ENCODE measurements at places on chromosomes 2 and 18.

GRCh38 chr2:25021791-25022362 lies 20.0 kb upstream of the EFR3B start:
- DNase-seq, result no peak

- peak; percentile 7 for DNase-seq
Measured at GRCh38 chr18:45621061-45621511, 5.8 kb downstream of the SLC14A2 start.

- DNase-seq, result no peak
Measured at GRCh38 chr2:218954541-218955300, 4.7 kb upstream of the CDK5R2 start.

DNA sequence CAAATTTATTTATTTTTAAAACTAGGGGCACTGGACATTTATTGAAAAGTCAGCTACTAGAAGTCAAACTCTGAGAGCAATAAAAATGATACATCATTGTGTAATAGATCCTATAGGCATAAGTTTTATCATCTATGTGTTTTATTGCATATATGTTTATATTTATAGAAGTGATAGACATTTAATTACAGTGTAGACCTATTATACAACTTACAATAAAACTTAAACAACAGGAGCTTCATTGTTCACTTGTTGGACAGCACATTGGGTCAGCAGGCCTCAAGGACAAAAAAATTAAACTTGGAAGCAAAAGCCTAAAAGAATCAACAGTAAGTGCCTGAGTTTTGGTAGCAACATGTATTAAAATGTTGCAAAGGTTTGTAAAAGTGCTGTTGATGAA lies 15.0 kb upstream of the ACTR2 start:
- DNase-seq, result no peak

- DNase-seq, result no peak
Measured at GRCh38 chr2:34307636-34308035, 708.5 kb upstream of the FAM98A start.

GRCh38 chr2:201879996-201880395 lies 73.7 kb downstream of the CDK15 start:
- no peak for DNase-seq

DNA sequence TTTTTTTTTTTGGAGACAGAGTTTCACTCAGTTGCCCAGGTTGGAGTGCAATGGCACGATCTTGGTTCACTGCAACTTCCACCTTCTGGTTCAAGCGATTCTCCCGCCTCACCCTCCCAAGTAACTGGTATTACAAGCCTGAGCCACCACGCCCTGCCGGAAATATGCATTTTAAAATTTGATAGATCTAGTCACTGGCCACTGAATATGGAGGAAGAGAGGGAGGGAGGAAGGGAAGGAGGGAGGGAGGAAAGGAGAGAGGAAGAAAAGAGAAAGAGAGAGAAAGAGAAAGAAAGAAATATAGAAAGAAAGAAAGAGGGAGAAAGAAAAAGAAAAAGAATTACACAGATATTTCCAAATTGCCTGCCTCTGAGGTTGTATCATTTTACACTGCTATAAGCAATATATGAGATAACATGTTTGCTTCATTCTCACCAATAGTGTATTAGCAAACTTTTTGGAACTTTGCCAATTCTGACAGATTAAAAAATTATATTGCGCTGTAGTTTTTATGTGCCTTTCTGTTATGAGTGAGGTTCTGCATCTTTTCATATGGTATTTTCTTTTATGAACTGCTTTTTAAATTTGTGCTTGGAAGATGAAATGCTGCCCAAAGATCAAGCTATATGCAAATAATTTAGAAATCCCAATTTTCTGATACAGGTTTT lies 161.2 kb upstream of the MAP3K20 start:
- no peak for DNase-seq

DNA sequence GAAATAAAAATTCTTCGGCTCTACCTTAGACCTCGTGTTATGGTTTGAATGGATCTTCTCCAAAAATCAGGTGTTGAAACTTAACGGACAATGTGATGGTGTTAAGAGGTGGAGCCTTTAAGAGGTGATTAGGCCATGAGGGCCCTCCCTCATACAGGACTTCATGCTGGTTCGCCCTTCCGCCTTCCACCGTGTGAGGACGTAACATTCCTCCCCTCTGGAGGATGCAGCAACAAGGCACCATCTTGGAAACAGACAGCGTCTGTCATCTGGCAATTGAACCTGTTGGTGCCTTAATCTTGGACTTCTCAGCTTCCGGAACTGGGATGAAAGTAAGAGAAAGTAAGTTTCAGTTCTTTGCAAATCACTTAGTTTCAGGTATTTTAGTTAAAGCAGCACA lies 126.3 kb upstream of the SPRED2 start:
- no peak for DNase-seq

DNA sequence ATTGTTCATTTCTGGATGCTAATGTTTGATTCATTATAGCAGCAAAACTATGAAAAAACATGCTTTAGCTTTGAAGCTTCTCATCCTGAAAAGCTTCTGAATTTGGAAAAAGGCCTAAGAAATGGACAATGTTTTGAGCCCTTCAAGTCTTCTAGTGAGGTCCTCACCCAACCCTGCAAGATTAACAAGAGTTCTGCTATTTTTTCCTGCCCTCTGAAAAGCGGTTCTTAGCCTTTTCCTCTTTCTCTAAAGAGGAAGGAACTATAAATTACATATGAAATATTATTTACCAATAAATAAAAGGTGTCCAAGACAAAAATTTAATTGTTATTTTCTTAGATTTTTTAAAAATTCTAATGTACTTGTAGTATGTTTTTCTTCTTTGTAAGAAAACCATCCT lies 19.9 kb upstream of the CDH19 start:
- DNase-seq, result no peak

GRCh38 chr2:190615555-190616200 lies 33.2 kb upstream of the NAB1 start:
- DNase-seq, result no peak

DNA sequence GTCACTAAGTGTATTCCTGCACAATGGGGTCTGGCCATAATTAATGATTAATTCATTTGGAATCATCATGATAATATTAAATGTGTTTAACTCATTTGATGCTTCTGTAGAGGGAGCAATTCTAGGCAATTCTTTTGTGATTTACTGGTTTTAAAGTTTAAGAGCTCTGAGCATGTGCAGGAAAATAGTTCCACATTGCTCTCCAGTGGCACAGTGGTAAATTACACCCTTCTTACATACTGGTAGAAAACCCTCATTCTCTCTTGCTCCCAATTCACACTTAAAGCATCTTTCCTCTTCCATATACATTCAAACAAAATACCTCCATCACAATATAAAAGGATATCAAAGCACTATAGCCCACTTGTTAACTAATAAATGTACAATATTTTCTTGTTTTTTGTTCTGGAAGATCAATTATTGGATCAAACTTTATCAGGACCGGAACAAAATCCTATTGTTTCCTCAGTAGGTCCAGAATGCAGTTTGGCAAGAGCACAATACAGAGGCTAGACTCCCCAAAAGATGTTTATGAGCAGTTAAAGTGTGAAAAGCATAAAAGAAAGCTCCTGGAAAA lies 844.3 kb downstream of the MBD2 start:
- no peak for DNase-seq

- no peak for DNase-seq
Measured at GRCh38 chr2:75113231-75113869, 86.0 kb downstream of the TACR1 start.

- DNase-seq, result no peak
Measured at GRCh38 chr2:9143264-9143815, 63.3 kb upstream of the ASAP2 start.

- no peak for DNase-seq
Measured at GRCh38 chr2:228063558-228063957, 117.9 kb downstream of the SPHKAP start.

DNA sequence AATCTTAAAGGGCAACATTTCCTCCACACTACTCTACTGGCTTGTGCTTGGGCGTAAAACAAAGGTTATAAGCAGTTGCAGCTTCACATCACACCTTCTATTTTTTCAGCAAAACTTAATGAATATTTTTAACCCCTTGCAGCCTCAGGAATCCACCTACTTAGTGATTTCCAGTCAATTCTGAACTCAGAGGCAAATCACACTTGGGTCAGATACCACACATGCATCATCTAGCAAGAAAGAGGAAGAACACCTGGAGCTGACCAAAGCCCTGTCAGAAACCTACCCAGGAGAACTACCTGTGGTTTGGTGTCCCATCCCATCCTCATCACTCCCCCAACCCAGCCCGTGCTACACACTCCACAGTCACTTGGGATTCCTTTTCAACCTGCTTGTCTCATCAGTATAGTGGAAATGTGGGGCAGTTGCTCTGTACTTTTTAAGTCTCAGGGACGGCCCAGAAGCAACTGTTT lies 25.5 kb downstream of the PIAS2 start:
- DNase-seq, result no peak

DNA sequence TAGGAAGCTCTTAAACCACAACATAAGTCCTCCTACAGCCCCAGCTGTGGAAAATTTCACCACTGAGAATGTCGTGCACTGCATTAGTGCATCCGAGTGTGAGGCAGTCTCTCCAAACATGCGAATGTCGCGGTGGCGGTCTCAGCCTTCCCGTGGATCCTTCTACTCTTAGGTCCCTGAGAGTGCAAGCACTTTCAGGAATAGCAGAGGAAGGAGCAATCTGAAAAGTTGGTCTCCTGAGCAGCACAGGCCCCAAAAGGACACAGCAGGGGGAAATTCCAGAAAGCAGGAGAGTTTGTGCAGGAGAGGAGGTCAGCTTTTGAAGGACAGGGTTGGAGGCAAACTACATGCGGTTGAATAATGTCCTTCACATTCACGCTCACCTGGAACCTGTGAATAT lies 440.5 kb upstream of the SMIM21 start:
- no peak for DNase-seq

GRCh38 chr18:62101321-62101721 lies 85.5 kb downstream of the PIGN start:
- no peak for DNase-seq

DNA sequence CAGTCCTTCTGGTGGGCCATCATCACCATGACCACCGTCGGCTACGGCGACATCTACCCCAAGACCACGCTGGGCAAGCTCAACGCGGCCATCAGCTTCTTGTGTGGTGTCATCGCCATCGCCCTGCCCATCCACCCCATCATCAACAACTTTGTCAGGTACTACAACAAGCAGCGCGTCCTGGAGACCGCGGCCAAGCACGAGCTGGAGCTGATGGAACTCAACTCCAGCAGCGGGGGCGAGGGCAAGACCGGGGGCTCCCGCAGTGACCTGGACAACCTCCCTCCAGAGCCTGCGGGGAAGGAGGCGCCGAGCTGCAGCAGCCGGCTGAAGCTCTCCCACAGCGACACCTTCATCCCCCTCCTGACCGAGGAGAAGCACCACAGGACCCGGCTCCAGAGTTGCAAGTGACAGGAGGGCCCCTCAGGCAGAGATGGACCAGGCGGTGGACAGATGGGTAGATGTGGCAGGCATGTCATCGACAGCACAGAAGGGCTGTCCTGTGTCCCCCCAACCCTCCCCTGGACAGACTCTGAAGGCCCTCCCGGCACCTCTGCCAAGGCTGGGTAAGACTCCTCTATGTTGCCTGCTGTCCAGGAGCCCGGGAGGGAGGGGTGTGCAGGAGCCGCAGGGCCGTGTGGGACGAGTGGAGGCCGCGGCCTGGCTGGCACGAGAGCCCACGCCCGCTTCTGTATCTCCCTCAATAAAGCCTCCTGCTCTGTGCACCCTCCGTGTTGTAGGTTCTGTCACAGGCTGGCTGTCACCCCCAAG lies 2.0 kb downstream of the KCNF1 start:
- DNase-seq, result no peak

DNA sequence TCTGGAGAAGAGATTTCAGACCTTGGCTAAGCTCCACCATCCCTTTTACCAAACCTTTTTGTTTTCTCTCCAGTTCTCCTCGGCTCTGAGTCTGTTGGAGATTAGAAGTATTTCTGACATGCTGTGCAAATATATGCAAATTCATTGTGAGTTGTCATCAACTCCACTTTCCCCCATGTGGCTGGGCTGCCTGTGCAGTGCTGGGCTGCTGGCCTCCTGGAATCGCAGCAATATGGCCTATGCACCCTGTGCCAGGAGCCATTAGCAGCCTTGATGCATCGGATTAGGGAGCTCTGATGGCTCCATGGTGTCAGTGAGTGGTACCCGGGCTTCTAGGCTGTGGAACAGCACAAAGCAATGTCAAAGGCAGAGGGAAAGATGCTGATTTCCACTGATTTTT lies 80.0 kb downstream of the GPR39 start:
- DNase-seq, result no peak

- no peak for DNase-seq
Measured at GRCh38 chr2:124450481-124450880, 425.4 kb downstream of the CNTNAP5 start.

GRCh38 chr2:190794377-190794776 lies 86.2 kb upstream of the GLS start:
- DNase-seq, result no peak

GRCh38 chr2:231470246-231470900 lies 6.1 kb upstream of the NCL start:
- DNase-seq, result no peak

- DNase-seq, result no peak
Measured at GRCh38 chr18:10588975-10589374, 63.1 kb downstream of the NAPG start.

- no peak for DNase-seq
Measured at GRCh38 chr2:84866122-84866521, 14.8 kb downstream of the TRABD2A start.

GRCh38 chr2:114265261-114265660 lies 177.2 kb upstream of the DPP10 start:
- no peak for DNase-seq

GRCh38 chr18:69956057-69956456 lies 8.4 kb upstream of the CD226 start:
- DNase-seq, result no peak
